ACHN (cell line): ENCODE measurements at places on chromosomes 5 and 9.

DNA sequence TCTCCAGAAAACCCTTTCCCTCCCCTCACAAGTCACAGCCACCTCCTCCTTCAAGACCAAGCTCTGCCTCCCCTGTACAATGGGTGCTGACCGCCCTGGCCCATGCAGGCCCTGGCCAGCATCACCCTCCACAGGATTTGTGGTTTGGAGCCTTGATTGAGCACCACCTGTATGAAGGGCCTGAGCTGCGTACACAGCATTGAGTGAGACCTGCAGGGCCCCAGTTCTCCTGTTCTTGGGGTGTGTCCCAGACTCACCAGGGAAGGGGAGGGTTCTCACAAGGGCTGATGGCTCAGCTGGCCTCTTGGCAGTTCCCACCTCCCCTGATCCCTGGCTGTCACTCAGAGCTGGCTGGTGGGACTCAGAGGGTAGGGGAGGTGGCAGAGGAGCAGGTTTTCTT, 63.7 kb upstream of the IER5L start:
- DNase-seq: no peak

DNA sequence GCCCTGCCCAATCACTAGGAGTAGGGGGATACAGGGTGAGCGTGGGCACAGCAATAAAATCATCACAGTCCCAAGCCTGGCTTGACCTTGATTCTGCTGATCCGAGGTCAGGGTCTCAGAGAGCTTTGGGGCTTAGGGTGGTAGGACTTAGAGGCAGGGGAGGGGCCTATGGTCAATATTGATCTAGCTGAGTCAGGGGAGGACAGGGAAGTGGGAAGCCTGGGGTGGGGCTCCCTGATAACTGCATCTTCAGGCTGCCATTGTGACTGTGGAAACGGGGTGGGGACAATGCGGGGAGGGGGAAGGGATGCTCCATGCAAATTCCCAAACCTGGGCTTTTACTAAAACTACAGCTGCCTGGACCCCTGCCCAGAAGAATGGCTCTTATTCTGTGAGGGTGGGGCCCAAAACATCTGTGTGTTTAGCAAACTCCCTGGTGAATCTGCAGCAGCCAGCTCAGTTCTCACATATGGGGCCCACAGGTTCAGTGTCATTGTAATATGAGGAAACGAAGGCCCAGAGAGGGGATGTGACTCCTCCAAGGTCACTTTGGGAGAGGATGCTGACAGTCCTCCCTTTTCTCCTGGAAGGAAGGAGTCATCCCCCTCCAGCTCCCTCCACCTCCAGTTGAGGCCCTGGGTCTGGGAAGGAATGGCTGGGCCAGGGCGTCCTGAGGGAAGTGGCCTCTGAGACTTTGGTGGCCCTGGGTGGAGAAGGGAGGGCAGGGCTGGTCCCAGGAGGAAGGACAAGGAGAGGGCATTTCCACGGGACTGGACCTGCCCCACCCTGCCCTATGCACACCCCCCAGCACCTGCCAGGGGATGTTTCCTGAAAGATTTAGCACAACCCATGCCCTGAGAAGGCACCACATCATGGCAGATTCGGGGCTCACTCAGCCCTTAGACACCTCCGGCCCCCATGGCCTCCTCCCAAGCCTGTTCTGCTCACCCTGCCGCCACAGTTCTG, 26.4 kb downstream of the SLC6A7 start:
- DNase-seq: no peak

DNA sequence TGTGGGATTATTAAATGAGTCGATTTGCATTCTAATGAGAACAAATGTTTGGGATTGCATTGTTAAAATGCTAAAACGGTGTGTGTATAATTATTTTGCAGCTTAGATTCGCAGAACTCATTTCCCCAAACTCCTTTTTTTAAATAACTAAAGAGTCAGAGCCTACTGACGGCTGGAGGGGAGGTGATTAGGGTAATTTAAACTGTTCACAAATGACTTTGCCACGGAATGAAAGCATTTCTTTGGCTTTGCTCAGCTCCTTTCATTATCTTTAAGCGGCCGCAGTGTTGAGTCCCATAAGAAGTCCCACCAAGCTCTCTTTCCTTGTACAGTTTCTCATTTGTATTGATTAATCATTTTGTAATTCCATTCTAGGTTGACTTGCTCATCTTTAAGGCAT, 1632.8 kb downstream of the MAT2B start:
- DNase-seq: no peak

DNA sequence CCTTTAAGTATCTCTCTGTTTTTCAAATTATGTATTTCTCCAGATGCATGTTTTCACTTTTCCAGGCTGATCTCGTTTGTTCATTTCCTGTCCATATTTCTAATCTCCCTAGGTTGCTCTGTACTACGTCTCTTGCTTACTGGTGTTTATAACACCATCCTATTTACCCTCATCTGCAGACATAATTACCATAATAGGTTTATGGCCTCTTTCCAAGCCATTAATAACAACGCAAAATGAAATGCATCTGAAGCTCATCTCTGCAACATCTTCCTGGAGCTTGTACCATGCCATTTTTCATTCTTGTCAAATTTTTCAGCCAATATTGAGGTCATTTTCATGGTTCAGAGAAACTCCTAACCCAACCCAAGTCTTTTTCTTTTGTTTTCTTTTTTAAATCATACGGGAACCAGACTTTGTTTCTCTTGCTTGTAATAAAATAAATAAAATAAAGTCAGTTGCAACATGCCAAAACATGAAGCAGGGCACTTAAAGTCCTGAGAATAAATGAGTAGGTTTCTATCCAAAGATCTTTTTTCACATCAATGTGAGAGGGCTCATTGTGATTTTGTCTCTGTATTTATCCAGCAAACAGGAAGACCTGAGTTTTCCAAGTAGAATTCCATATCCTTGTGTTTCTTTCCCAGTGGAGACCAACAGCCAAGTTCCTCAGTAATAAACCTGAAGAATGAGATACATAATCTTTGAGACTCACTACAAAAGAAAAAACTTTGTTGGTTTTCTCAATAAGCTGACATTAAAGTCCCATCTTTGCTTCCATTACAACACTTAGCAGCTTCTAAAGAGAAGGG, 37.0 kb downstream of the DPYSL3 start:
- no peak for DNase-seq

GRCh38 chr5:124980163-124980941, 233.9 kb upstream of the ZNF608 start:
- no peak for DNase-seq

GRCh38 chr5:108769352-108769751, 21.7 kb downstream of the FER start:
- no peak for DNase-seq

DNA sequence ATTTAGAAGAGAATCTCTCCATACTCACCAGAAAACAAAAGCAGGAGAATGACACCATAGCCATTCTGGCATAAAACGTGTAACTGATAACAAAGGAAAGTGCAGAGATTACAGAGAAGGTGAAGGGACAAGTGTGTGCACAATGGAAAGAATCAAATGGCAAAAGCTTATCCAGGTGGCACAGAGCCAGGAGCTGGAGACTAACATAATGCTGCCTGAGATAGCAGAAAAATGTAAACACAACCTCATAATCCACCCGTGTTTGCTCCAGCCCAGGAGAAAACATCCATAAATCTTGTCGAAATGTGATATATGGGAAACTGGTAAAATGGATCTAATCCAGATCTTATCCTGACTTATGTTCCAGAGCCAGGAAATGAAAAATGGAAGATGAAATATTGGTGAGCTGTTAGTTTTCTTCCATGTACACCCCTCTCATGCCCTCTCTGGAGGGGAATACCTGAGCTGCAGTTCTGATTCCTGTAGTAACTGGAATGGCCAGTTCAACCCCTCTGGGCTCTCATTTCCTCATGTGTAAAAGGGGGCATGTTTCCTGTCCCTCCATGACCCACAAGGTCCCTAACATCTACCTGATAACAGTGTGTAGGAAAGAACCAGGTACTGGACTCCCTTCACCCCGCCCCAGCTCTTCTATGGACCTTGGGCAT, 212.3 kb upstream of the DAPK1 start:
- no peak for DNase-seq

DNA sequence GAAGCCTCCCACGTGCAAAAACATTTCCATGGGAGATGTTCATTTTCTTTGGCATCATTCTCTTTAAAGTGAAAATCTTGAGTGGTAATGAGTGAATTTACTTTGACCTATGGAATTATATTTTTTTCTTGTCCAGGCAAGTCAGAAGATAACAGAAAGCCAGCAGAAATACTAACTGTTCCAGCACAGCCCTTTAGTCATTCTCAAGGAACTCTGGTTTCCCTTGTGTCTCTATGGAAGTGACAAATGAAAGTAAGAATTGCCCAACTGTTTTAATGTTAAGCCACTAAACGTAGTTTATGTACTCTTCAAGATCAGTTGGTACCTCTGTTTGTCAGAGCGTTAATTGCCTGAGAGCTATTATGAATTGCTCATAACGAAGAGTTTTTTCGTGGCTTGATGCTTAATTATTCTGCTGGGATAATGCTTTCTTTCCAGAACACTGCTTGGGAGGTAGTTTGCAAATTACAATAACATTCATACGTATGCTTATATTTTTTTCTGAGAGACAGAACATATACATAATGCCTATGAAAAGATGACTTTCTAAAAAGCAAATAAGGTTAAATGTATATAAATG, 84.5 kb upstream of the CER1 start:
- DNase-seq: no peak

DNA sequence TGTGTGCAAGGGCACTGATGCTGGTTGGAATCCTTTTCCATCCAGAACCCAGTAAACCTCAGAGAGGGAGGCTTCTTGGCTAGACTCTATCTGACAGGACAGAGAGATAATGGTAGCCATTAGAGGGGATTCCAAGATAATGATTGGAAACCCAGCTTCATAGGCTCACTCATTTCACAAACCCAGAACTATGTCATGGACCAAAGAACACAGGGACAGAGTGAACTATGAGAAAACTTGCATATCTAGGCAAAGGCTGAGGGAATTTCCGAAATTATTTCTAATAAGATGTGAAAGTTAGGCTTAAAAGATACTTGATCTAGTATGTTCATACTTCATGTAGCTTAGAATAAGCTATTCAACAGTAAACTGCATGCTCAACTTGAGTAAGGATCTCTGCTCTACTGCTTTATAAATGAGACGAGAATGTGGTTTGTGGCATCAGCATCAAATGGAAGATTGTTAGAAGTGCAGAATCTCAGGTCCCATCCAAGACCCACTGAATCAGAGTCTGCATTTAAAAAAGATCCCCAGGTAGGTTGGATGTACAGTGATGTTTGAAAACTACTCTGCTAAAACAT, 261.4 kb downstream of the DMRT2 start:
- DNase-seq: no peak

GRCh38 chr9:137506274-137506673, 43.9 kb downstream of the PNPLA7 start:
- DNase-seq: no peak

DNA sequence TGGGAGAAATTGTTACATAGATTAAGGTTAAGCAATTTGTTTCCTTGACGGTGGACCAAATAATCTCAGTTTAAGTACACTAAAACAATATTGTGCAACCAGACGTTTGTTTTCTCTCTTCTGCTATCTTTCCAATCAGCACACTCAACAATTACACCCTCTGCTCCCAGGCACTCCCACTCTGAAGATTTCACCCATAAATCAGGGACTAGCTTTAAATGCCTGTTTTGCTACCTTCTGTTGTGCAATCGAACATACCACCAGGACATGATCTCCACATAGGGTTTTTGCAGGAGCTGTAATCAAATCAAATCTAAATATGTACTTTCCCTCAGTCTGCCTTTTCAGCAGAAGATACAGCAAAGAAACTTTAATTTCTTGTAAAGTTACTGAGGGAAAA, 405.8 kb upstream of the TLE4 start:
- no peak for DNase-seq

DNA sequence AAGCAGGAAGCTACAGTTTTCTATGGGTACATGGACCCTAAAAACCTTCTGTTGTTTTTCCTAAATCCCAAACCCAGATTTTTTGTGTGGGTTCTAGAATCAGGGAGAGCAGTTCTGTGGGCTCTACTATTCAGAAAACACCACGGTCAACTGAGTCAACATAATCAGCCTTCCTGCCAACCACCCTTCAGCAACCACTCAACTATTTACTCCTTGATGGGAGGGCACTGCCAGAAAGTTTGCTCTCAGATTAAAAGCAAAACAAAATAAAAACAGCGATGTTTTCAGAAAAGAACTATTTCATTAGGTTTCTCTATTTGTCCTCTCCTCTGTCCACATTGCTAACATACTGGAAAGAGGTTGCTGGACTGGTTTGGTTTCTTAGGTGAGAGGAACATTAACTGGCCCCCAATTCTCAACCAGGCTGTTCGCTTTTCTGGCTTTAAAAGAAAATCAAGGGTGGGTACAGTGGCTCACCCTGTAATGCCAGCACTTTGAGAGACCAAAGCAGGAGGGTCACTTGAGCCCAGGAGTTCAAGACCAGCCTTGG, 72.3 kb downstream of the GCNT1 start:
- no peak for DNase-seq

DNA sequence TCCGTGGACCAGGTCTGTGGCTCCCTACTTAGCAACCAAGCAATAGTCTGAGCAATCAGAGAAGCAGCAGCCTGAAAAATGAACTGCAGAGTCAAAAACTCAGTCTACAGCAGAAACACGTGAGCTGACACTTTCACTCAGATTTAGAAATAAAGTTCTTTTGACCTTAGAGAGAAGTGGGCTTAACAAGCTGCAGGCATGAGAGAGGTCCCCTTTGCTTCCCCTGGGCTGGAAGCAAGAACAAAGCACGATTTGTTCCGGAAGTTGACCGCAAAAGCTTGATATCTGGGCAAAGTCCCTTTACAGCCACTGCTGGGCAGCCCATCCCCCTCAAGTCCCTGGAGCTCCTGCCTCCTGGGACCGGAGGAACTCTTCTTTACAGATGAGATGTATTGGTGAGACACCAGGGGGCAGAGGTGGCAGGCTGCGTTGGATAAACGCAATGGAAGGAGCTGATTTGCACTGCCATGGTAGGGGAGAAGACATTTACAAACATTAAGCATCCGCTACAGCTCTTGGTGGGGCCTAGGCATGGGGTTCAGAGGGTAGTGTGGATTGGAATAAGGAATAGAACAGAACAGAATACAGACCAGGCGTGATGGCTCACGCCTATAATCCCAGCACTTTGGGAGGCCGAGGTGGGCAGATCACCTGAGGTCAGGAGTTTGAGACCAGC, 5.8 kb upstream of the SOWAHA start:
- peak; percentile 26 for DNase-seq

GRCh38 chr9:17865881-17866280, 287.0 kb downstream of the SH3GL2 start:
- no peak for DNase-seq

GRCh38 chr9:120944434-120944843, 17.8 kb upstream of the TRAF1 start:
- no peak for DNase-seq

DNA sequence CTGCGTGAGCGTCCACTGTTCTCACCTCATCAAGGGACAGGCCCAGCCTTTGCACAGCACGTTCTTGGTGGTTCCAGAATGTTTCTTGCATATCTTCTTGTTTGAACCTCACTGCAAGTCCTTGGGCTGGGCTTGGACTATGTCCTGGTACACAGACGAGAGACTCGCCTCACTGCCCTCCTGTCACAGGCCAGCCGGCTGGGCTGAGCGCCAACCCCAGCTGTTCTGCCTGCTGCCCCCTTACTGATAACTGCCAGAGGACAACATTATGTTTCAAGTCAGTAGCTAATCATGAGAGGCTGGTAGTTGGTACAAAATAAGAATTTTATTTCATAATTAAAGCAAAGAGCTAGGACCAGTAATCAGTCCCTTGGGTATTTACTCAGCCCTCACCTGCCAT, 52.8 kb upstream of the LRRTM2 start:
- DNase-seq: peak; percentile 16
